ENCODE measurements at places on chromosomes 13 and 19.

DNA sequence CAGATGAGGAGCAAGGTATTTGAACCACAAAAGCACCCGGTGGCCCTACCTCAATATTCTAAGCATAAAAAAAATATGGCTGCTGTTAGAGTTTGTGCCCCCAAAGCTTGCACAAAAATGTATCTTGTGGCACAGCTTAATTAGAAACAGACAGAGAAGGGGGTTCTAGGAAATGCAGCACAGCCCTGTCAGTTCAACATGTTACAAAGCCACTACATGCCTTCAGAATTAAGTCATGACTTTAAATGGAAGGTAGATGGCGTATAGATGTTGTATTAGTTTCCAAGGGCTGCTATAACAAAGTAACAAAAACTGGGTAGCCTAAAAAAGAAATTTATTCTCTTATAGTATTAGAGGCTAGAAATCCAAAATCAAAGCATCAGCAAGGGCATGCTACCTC, 703.8 kb downstream of the DIAPH3 start:
- DNase-seq, result no peak

- DNase-seq, result no peak
Observed at GRCh38 chr19:56174550-56174949, 1.3 kb upstream of the GALP start.

DNA sequence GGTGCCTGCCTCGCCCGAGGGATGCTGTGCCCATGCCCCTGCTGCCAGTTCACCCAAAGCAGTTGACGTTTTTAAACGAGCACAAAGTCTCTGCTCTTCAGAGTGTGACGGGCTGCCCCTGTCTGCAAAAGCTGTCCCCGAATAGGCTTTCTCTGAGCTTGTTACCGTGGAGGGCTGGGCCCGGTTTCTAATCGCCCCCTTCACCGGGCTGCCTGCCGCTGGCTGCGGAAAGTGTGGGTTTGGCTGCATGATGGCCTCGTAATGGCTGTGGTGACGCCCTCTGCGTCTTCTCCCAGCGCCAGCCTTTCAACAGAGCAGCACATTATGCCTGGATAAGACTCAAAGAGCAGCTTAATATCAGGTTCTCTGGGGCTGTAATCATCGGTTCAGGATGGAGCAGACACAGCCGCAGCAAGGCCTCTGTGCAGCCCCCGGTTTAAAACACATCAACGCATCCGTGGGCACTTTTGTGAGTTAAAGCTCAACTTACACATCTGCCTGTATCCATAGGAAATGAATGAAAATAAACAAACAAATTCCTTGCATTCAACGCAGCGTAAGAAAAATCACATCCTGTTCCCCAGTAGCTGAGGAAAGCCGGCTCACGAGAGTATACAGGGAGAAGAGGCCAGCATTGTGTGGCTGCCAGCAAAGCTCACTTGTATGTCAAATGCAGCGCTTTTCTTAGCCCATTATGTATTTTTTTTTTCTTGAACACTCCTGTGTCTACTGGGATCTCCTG, 166.4 kb upstream of the SOX1 start:
- DNase-seq, result no peak

DNA sequence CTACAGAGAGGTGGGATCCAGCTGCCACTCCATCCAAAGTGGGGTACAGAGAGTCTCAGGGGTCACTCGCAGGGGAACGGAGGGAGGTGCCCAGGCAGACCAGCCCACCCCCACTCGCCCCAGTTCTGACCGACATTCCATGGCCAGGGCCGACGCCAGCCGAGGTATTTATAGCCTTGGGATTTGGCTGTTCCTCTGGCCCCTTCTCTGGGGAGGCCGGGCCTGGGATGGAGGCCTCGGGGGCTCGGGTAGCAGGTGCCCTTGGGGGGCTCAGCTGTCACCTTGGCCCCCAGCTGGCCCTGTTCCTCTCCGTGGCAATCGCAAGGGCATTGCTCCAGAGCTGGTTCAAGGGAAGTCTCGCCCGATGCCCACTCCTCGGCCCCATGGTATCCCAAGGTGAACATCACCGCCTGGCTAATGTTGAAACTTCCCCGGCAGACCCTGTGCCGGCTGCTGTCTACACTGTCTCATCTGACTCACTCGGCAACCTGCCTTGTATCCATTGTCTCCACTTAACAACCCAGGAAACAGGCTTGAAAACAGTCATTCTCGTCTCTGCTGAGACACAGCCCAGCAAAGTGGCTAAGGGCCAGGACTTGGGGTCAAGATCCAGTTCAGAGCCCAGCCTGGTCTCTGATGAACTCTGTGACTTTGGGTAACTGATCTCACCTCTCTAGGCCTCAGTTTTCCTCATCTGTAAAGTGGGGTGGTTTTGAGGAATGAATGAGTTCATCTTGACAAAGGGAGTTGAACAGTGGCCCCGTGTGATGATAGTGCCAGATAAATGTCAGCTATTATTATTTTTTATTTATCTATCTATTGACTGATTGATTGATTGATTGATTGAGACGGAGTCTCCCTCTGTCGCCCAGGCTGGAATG, 9.7 kb downstream of the PRKACA start:
- no peak for DNase-seq

DNA sequence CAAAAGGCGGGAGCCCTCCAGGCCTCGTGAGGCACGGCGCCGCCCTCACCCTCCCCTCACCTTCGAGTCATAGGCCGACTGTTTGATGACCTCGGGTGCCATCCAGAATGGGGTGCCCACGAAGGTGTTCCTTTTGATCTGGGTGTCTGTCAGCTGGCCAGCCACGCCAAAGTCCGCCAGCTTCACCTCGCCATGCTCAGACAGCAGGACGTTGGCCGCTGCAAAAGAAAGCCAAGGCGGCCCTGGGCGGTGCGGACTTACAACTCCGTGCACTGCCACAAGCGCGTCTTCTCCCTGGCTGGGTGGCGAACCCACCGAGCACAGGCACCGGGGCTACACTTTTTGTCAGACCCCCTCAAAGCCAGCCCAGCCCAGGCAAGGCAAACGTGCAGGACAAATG, 102.1 kb downstream of the STK24 start:
- DNase-seq, result no peak

- no peak for DNase-seq
Observed at GRCh38 chr13:44243198-44243857, 130.3 kb upstream of the SERP2 start.

- no peak for DNase-seq
Observed at GRCh38 chr19:51820011-51820410, 25.1 kb downstream of the FPR3 start.

GRCh38 chr19:13010038-13010991, 15.0 kb downstream of the NFIX start:
- DNase-seq, result no peak

- no peak for DNase-seq
Observed at GRCh38 chr19:33214596-33214995, 11.1 kb downstream of the SLC7A10 start.

- no peak for DNase-seq
Observed at GRCh38 chr19:27860309-27860934, 1352.5 kb downstream of the UQCRFS1 start.

DNA sequence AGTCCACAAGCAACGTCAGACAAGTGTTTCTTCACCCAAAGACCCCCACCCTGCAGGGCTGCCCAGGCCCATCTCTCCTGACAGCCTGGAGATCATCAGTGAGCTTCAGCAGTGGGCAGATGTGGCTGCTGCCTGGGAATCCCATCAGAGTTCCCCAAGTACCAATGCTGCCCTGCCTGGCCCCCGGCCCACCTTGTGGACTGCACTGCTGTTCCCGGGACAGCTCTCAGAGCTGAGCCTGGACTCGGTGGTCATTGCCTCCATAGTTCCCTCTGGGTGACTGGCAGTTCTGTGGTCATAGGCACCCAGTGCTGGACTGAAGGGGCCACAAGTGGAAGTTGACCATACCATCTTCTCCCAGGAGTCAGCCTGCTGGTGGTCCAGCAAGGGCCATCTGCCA, 24.5 kb upstream of the ZNF492 start:
- no peak for DNase-seq

DNA sequence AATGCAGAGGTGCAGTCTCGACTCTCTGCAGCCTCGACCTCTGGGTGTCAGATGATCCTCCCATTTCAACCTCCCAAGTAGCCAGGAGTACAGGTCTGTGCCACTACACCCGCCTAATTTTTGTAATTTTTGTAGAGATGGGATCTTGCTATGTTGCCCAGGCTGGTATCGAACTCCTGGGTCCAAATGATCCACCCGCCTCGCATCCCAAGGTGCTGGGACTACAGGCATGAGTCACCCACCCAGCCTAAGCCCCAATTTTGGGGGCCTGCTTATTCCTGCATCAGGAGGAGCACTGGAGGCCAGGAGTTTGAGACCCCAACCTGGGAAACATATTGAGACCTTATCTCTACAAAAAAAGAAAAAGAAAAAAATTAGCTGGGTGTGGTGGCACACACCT, 80.1 kb upstream of the ADGRE5 start:
- no peak for DNase-seq

DNA sequence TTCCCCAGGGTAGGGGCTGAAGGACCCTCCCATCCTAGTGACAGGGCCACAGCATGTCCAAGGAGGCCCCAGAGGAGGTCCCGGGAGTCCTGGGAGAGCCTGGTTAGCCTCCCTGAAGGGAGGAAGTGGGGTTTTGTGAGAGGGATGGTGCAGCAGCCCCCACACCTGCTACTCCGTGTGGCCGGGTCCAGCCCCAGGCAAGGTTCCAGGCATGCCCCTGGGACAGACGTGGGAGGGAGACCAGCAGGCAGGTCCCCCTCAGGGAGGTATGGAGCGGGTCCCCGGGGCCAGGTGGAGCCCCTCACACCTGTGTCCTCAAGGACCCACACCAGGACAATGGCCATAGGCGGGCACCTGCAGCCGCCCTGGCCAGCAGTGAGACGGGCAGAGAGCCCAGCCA, 1.9 kb upstream of the F7 start:
- no peak for DNase-seq

GRCh38 chr19:48118131-48118517, 7.5 kb upstream of the PLA2G4C start:
- DNase-seq, result no peak

DNA sequence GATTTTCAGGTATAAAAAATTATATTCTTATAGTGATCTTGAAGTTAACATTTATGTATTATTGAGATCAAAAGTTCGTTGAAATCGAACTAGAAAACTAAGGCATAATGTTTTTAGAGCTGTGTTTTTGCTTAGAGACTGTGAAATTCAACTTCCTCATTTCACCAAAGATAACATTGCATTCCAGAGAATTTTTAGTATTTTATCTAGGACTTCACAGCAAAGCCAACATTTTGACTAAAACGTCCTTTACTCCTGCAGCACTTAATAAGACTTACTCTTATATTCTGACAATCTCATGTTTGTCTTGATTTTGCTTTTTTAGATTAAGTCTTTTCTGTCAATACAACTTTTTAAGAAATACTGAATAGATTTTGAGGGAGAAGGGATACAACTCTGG, 4.7 kb downstream of the KCTD4 start:
- DNase-seq, result no peak

DNA sequence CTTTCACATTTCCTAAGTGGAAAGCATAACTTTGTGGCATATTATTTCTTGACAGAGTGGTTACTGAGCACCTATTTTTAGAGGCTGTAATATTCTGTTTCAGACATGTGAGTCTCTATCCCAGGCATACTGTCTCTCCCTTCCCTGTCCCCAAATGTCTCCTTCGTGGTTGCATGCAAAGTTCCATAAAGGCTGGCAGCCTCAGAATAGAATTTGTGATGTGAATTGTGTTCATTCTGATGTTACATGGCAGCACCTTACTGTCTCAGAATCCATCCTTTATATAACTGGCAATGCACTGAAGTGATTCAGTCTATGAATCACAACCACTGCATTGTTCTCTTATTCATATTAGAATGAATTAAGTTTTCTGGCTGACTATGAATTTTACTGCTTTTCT, 89.0 kb upstream of the SLC7A1 start:
- no peak for DNase-seq

GRCh38 chr19:7916103-7916954, 1.7 kb downstream of the TGFBR3L start:
- DNase-seq, result no peak

DNA sequence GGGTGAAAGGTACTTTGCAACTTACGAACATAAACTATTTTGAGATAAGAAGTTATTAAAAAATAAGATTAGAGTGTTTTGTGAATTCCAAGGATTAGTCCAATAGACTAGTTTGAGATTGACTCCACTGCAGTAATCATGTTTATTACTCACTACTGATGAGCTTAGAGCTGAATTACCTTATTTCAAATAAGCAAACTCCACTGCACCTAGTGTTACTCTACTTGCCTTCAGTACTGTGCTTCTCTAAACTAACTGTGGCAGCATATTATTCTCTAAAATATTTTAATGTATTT, 111.7 kb downstream of the MIPEP start:
- no peak for DNase-seq

- DNase-seq, result no peak
Observed at GRCh38 chr19:44626048-44626624, 12.8 kb downstream of the IGSF23 start.

DNA sequence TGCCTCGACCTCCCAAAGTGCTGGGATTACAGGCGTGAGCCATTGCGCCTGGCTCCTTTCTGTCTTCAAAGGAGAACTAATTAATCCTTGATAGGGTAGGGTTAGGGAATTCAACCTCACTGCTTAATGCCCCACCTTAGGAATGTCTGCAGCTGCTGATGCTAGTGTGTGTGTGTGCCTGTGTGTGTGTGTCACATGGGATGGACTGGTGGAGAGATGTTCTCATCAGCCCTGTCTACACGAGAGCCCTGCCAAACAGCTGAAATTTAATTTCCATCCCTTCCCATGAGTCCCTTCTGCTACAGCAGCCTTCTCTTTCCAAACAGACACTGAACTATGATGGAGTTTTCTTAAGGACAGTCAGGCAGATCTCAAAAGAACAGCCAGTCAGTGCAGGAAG, 46.5 kb upstream of the CLDN10 start:
- DNase-seq, result no peak

GRCh38 chr13:109816808-109817203, 30.4 kb upstream of the IRS2 start:
- no peak for DNase-seq

DNA sequence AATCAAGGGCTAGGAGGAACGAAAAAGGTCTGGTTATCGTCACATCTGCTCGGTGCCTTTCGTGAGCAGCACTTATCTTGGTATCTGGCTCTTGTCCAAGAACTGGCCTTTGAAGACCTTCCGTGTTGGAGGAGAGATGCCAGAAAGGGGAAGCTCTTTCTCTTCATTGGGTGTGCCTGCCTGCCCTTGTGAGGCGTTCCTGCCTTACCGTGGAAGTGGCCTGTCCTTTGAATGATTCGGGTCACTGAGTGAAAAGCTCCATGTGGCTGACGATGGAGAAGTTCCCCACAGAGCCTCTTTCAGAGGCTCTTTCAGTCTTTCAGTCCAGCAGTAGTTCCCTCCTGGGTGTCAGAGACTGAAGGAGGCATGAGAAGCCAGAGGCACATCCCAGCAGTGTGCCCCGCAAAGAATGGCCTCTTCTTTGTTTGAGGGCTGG, 121.5 kb upstream of the SLC10A2 start:
- DNase-seq, result no peak

DNA sequence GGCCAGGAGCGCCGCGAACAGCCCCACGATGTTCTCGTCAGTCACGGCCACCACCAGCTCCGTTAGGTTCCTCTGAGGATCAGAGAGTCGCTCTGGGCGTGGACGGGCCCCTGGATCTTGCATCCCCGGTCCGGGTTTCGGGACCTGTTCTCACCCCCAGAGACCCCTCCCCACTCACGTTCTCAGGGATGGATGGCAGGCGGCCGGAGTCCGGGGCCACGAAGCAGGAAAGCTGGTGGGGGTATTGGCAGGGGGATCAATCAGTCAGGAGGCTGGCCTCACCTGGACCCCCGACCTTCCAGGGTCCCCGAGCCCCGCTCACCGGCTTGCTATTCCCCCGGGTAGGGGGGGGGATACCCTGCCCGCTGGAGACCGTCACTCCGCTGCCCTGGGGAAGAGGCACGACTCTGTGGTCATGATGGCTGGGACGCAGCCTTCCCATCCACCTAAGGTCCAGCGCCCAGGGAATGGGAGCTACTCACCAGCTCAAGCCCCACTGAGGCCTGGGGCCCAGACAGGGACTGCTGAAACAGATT, 4.6 kb downstream of the DENND1C start:
- no peak for DNase-seq
